ENCODE measurements at places on chromosomes 16 and 17. TPM values are rescaled to one million over a fixed set of nuclear protein-coding genes. Genes with fewer than 3 reads are reported as not detected.

The TRPV2 gene
- total RNA-seq = 114 TPM

The PLEKHH3 gene
- 0.85 TPM for total RNA-seq

DNA sequence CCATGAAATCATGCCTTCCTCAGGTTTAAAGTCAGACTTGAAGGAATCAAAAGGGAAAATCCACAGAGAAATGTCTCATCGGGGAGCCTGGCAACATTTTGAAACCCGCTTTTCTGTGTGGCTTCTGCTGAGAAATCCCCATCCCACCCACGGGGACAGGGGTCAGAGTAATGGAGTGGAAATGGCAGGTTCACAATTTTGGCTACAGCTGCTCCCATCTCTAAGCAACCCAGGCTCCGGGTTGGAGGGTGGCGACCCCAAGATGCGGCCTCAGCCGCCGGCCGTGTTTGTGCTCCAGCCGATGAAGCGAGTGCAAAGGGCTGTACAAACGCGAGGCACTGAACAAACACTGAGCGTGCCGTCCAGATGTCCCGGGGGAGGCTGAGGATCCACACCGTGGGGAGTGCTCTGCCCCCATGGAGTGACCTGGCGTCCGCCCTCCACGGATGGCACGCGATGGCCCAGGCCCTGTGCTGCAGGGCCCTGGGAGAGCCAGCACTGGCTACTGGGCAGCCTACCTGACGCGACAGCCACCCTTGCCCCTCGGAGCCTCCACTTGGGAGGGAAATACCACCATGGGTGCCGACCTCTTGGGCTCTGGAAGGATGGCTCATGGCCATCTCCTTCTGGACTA lies 22.2 kb downstream of the SLC43A2 start:
- DNase-seq = no peak
- H3K4me1 ChIP-seq = no peaks in the 10 kb centered on the region

DNA sequence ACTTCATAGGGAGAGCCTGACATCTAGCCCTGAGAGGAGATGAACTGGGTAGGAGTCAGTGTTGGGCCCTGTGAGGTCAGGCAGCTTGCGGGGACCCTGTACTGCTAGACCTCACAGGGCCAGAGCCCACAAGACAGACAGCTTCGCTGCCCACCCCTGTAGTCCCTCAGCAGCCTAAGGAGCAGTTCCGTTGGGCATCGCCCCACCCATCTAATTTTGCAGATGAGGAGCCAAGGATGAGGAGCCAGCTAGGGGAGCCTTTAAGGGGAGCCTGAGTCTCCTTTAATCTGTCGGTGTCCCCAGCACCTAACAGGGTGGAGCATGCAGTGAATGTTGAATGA lies 755 bp upstream of the TUFM start:
- peak; percentile 11 for DNase-seq
- H3K27ac ChIP-seq = peak overlapping the region; percentile 93
- H3K36me3 ChIP-seq = peaks cover 33% of the 10 kb centered on the region
- no peaks in the 10 kb centered on the region for H3K27me3 ChIP-seq

DNA sequence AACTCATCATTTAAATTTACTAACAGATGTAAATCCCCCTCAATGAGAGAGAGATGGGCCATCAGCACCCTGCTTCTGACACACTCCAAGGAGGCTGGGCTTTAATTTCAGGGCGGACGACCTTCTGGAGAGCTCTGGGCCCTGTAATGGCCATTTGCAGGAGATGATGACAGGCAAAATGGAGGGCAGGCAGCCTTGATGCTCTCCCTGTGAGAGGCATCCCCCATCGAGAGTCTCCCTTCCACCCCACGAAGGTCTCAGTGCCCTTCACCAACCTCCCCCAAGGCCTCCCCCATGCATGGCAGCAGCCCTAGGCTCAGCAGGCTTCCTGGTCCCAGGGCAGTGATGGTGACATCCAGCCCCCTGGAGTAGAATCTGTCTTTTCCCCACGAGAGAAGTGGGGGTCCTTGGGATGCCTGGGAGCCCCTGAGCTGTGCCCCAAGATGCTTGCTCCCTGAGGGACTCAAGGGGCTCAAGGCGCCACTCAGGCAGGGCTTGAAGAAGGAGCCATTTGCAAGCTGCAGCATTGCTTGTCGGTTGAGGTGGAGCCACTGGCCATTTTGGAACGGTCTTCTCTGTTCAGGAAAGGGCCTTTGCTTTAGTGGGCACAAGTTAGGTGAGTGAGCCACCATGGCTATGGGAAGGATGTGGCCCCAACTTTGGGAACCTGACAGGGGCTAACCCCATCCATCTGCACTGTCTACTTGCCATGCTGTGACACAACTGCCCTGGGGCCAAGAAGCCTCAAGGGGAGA lies 82.6 kb downstream of the C16orf78 start:
- no peak overlapping the region for H3K27ac ChIP-seq
- DNase-seq = no peak
- no peaks in the 10 kb centered on the region for H3K36me3 ChIP-seq
- no peaks in the 10 kb centered on the region for H3K27me3 ChIP-seq
- peaks cover 6% of the 10 kb centered on the region for H3K4me1 ChIP-seq
